ENCODE measurements at places on chromosomes 12 and 14. TPM values are rescaled to one million over a fixed set of nuclear protein-coding genes. Genes with fewer than 3 reads are reported as not detected.

Gene OR4Q2
- not detected for total RNA-seq

Gene KCNMB4
- 2.0 TPM for total RNA-seq

Gene ACOT4
- 3.6 TPM for total RNA-seq

Gene SLC24A4
- total RNA-seq: under 0.01 TPM

Gene PLEKHH1
- total RNA-seq: 12.5 TPM

Gene ASPG
- 0.50 TPM for total RNA-seq

Gene GLT1D1
- not detected for total RNA-seq

Gene PLEKHG7
- total RNA-seq: not detected

Gene LALBA
- not detected for total RNA-seq

Gene FSCB
- total RNA-seq: not detected

Gene TSHR
- not detected for total RNA-seq

Gene RARG
- 12.0 TPM for total RNA-seq

Gene ESPL1
- total RNA-seq: 12.3 TPM

Gene ENTPD5
- 13.8 TPM for total RNA-seq

Gene WNT1
- not detected for total RNA-seq
